ENCODE measurements at places on chromosomes 11 and 22. TPM values are rescaled to one million over a fixed set of nuclear protein-coding genes. Genes with fewer than 3 reads are reported as not detected.

Gene RAD9A
- total RNA-seq = 25.7 TPM

Gene PGM2L1
- 24.8 TPM for total RNA-seq

Gene SOX6
- 0.62 TPM for total RNA-seq

Gene VSIG10L2
- not detected for total RNA-seq

Gene CCDC73
- total RNA-seq = not detected

GRCh38 chr11:112962579-112963367 lies 1.6 kb downstream of the NCAM1 start:
- peaks cover 13% of the 10 kb centered on the region for H3K4me1 ChIP-seq
- peak; percentile 52 for DNase-seq
- no peak overlapping the region for H3K27ac ChIP-seq
- H3K27me3 ChIP-seq = peaks cover 59% of the 10 kb centered on the region

- H3K36me3 ChIP-seq = no peaks in the 10 kb centered on the region
- H3K4me1 ChIP-seq = peaks cover 3% of the 10 kb centered on the region
- no peak for DNase-seq
- H3K27ac ChIP-seq = no peak overlapping the region
These were observed 4.4 kb upstream of the MRPL23 start for GRCh38 chr11:1942558-1943260.

GRCh38 chr11:12995823-12996222 lies 13.3 kb upstream of the RASSF10 start:
- no peaks in the 10 kb centered on the region for H3K27me3 ChIP-seq
- peaks cover 12% of the 10 kb centered on the region for H3K36me3 ChIP-seq
- H3K4me1 ChIP-seq = peaks cover 8% of the 10 kb centered on the region
- H3K27ac ChIP-seq = no peak overlapping the region
- DNase-seq = no peak

DNA sequence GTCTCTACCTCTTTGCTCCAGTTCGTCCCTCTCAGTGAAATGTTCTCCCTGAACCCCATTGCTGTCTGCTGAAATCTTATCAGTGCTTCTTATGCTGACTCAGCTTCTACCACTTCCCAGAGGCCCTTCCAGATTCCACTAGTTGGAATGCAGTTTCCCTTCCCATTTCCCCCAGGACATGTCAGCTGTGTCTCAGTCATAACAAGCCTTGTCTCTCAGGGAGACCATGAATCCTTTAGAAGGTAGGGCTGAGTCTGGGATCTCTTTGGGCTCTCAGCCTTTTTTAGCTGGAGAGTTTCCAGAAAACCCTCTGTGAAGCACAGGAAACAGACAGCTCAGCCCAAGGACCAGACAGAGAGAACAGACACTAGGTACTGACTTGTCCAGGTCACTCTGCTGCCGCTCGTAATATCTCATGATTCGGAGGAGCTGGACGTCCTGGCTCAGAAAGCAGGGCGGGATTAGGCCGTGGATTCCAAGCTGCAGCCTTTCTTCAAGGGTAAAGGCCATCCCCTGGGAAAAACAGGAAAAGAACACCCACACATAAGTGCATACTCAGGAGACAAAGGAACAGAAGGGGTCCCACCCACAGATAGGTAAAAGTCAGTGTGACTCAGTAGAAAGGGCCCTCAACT lies 113.0 kb downstream of the ME3 start:
- no peak overlapping the region for H3K27ac ChIP-seq
- DNase-seq = no peak
- H3K4me1 ChIP-seq = peaks cover 6% of the 10 kb centered on the region
- no peaks in the 10 kb centered on the region for H3K27me3 ChIP-seq
- no peak overlapping the region for H3K4me3 ChIP-seq
- H3K36me3 ChIP-seq = no peaks in the 10 kb centered on the region

Data from WTC11 (cell line).